Heart left ventricle (tissue), 16 donors: ENCODE measurements at places on chromosomes 1 and 21. TPM values are rescaled to one million over a fixed set of nuclear protein-coding genes. Genes with fewer than 3 reads are reported as not detected.

AIDA gene
- 38.1 TPM for total RNA-seq

HIVEP3 gene
- total RNA-seq: 4.3 TPM

CSMD2 gene
- total RNA-seq: 0.31 TPM

SELE gene
- total RNA-seq: 10.5 TPM

GRCh38 chr21:18298228-18298627, 53.6 kb downstream of the CHODL start:
- no peak for DNase-seq
- H3K4me3 ChIP-seq: no peak overlapping the region
- H3K27ac ChIP-seq: no peak overlapping the region
- no peaks in the 10 kb centered on the region for H3K36me3 ChIP-seq

DNA sequence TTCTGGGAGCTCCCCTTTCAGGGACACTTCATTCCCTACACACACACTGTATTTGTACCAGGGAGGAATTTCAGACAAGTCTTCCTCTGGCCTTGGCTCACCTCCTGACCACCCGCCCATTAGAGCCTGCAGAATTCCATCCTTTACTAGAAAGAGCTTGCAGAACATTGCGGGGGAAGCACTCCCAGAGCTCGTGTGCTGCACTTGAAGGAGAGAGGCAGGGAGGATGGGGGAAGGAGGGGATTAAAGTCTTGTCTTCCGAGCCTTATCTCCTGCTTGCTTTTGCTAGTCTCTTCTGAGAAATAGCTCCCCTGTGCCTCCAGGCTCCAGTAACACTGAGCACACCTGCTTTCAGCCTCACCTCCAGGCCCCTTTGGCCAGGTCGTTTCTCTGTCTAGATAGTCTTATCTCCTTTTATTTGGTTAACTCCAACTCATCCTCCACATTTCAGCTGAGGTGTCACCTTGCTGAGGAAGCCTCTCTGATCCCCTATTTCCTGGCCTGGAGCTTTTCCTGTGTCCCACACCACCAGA, 62.0 kb downstream of the PCNX2 start:
- no peak overlapping the region for H3K27ac ChIP-seq
- no peak overlapping the region for H3K4me3 ChIP-seq
- DNase-seq: no peak
- no peaks in the 10 kb centered on the region for H3K4me1 ChIP-seq

DNA sequence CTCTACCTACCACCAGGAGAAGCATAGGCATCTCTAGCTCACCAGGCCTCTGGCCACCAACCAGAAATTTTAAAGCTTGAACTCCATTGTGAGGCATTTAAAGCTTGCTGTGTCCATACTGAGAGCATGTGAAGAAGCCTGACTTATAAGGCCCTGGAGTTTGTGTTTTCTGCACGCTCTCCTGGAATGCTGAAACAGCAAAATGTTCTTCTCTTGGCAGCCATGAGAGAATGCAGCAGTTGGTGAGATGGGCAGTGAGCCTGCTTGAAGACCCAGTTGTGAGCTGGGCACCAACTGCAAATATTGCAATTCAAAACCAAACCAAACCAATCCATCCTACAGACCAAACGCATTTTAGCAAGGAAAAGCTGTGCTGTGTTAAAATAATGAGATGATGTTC, 170.0 kb upstream of the IVNS1ABP start:
- H3K27me3 ChIP-seq: no peaks in the 10 kb centered on the region
- no peak for DNase-seq
- H3K4me1 ChIP-seq: no peaks in the 10 kb centered on the region

SPATA45 gene
- not detected for total RNA-seq

DNA sequence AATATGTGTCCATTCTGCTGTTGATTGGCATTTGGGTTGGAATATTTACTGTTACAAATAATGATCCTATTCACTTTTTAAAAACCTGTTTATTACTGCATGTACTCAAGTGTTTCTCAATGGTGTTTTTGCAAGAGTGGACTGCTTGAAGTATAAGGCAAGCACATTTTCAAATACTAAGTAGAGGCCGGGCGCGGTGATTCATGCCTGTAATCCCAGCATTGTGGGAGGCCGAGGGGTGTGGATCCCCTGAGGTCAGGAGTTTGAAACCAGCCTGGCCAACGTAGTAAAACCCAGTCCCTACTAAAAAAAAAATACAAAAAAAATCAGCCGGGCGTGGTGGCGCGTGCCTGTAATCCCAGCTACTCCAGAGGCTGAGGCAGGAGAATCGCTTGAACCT, 276.9 kb upstream of the ADGRL4 start:
- no peak overlapping the region for H3K4me3 ChIP-seq
- no peak for DNase-seq
- H3K36me3 ChIP-seq: no peaks in the 10 kb centered on the region

DNA sequence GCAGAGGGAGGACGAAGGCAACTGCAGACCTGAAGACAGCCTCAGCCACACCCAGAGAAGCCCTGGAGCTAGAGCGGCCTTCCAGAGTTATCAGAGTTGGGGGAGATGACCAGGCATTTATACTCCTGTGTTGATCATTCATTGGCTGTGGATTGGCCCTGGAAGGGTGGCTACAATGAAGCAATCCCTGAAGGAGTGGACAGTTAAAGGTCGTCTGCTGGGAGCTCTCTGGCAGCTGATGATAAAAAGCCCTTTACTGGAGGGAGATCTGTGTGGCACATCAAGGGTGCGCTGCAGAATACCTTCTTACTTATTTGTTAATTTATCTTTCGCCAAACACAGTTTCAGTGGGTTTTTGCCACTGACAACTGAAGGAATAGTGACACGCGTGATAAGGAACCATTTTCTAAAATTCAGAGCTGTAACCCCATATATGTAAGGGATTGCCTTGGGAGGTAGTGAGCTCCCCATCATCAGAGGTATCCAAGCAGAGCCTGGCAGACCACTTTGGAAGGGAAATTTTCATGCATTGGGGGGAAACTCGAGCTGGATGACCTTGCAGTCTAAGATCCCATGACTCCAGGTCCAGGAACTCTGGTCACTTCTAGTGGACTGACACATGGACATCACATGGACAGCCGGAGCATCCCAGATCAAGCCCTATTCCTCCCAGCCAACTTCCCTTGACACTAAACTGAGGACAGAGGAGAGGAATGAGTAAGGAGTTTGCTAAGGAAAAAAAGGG, 126.4 kb upstream of the GADD45A start:
- no peaks in the 10 kb centered on the region for H3K27me3 ChIP-seq
- no peak overlapping the region for H3K4me3 ChIP-seq
- no peak overlapping the region for H3K27ac ChIP-seq
- no peaks in the 10 kb centered on the region for H3K36me3 ChIP-seq
- peaks cover 13% of the 10 kb centered on the region for H3K4me1 ChIP-seq

PTGFR gene
- 2.1 TPM for total RNA-seq

NEGR1 gene
- 5.7 TPM for total RNA-seq

- H3K4me3 ChIP-seq: no peak overlapping the region
- no peaks in the 10 kb centered on the region for H3K27me3 ChIP-seq
- no peak overlapping the region for H3K27ac ChIP-seq
- H3K36me3 ChIP-seq: no peaks in the 10 kb centered on the region
- H3K4me1 ChIP-seq: no peaks in the 10 kb centered on the region
- DNase-seq: no peak
Observed at GRCh38 chr1:186059311-186059710, 315.7 kb downstream of the TPR start.

S100A5 gene
- not detected for total RNA-seq

- no peak for DNase-seq
- H3K36me3 ChIP-seq: peaks cover 17% of the 10 kb centered on the region
- H3K27ac ChIP-seq: no peak overlapping the region
- peaks cover 14% of the 10 kb centered on the region for H3K4me1 ChIP-seq
- H3K4me3 ChIP-seq: no peak overlapping the region
Observed at GRCh38 chr1:243267471-243267880, 11.6 kb downstream of the SDCCAG8 start.

TMEM82 gene
- not detected for total RNA-seq

- peaks cover 10% of the 10 kb centered on the region for H3K27me3 ChIP-seq
- no peak for DNase-seq
- no peak overlapping the region for H3K27ac ChIP-seq
- no peaks in the 10 kb centered on the region for H3K36me3 ChIP-seq
Observed at GRCh38 chr1:87182611-87183010, 146.1 kb upstream of the LMO4 start.

DNA sequence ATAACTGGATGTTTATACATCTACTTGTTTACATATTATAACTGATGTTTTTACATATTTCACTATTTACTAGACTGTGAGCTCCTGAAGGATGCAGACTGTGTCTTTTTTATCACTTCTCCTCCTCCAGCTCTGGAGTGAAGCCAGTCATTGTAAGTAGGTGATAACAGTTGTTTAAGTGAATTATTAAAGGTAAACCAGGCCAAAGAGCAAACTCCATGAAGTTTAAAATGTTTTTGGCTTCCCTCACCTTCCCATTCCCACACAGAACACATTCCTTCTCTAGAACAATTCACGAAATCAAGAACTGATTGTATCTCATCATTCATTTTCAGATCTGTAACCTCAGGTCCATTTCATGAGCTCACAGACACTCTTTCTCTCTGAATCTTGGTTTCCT, 98.3 kb downstream of the DAB1 start:
- no peaks in the 10 kb centered on the region for H3K36me3 ChIP-seq
- DNase-seq: no peak
- no peaks in the 10 kb centered on the region for H3K27me3 ChIP-seq
- no peak overlapping the region for H3K4me3 ChIP-seq
- peaks cover 14% of the 10 kb centered on the region for H3K4me1 ChIP-seq

GRCh38 chr1:40789661-40790430, 6.3 kb downstream of the KCNQ4 start:
- H3K27ac ChIP-seq: no peak overlapping the region
- DNase-seq: no peak
- H3K36me3 ChIP-seq: no peaks in the 10 kb centered on the region
- no peaks in the 10 kb centered on the region for H3K4me1 ChIP-seq
- H3K4me3 ChIP-seq: no peak overlapping the region
- no peaks in the 10 kb centered on the region for H3K27me3 ChIP-seq

DNA sequence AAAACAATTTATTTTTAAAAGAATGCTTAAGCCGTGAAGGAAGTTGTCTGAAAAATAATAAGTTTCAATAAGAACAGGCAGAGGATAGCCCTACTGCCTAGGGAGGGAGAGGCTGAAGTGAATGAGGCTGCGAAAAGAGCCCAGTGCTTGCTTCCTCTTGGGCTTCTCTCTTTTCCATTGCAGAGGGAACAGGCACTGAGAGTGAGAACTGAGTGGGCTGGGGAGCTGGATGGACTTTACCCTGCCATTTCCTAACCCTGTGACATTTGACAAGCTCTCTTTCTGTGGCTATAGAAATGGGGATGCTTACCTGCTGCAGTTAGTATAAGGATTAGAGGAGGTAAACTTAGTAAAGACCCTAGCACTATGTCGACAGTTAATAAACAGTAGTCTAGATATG, 30.0 kb downstream of the TENT5C start:
- no peaks in the 10 kb centered on the region for H3K27me3 ChIP-seq
- H3K4me1 ChIP-seq: no peaks in the 10 kb centered on the region
- no peak overlapping the region for H3K27ac ChIP-seq
- no peaks in the 10 kb centered on the region for H3K36me3 ChIP-seq
- no peak overlapping the region for H3K4me3 ChIP-seq
- no peak for DNase-seq

DNA sequence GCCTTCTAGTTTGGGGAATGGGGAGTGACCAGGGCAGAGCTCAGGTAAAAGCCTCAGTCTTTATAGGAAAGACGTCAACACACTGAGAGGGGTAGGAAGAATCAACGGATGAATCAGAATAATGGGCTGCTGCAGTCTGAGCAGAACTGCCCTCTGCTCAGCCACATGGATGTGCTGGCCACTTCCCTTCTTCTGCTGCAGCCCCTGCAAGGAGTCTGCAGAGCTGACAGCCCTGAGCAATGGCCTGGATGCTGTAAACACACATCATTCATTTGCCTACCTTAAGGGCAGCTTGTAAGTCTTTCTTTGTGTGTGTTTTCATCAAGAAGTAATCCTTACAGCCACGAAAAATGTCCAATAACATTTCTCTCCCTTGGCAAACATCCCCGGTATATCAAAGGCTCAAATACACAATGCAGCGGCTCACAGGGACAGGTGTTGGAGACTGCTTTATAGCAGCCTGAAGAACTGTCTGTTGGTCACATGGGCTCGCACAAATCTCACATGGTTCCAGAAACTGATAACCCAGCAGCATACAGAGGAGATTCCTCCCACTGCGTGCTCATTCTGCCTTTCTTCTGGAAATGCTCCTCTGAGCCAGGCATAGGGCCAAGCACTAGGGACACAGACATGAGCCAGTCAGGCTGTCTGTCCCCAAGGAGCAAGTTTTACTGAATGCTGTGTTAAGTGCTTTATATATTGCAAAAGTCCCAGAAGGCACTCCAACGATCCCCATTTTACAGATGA, 110.1 kb downstream of the HMGB4 start:
- no peaks in the 10 kb centered on the region for H3K36me3 ChIP-seq
- no peak overlapping the region for H3K27ac ChIP-seq
- H3K4me3 ChIP-seq: no peak overlapping the region
- DNase-seq: no peak

GRCh38 chr1:117534995-117535467, 70.8 kb upstream of the TENT5C start:
- H3K4me1 ChIP-seq: no peaks in the 10 kb centered on the region
- no peak overlapping the region for H3K27ac ChIP-seq
- no peaks in the 10 kb centered on the region for H3K27me3 ChIP-seq
- no peaks in the 10 kb centered on the region for H3K36me3 ChIP-seq
- no peak for DNase-seq

STUM gene
- total RNA-seq: 0.39 TPM

- no peak overlapping the region for H3K27ac ChIP-seq
- H3K36me3 ChIP-seq: no peaks in the 10 kb centered on the region
- no peaks in the 10 kb centered on the region for H3K27me3 ChIP-seq
- no peak for DNase-seq
- no peaks in the 10 kb centered on the region for H3K4me1 ChIP-seq
Observed at GRCh38 chr1:226129230-226129629, 57.3 kb downstream of the ACBD3 start.

DNA sequence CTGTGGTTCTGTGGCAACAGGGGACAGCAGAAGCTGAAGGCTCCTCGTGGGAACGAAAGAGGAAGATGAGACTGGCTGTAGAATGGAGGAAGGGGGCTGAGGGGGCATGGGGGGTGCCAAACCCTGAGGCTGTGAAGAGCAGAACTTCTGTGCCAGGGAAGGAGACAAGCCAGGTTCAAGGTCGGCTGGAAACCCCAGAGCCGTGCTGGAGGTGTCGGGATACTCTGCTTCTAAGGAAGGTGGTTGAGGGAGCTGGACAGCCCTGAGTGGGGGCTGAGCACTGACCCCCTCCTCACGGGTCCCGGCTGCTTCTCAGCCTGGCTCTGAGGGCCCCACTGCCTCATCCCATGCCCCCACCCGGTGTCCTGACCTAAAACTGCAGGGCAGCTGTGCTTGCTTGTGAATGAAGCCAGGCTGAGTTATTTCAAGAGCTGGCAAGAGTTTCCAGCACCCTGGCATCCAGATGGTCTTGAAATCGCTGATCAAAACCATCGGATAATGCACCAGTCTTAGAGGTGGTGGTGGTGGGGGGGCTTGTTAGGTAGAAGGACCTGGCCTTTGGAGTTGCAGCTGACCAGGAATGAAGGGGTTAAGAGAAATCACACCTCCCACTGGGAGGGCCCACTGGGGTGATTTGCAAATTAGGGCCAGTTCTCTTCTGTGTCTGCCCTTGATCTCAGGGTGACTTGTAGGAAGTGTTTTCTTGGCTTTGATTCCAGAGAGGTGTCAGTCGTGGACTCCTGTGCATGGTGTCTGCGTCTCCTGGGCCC, 218.9 kb upstream of the C1orf174 start:
- H3K27me3 ChIP-seq: no peaks in the 10 kb centered on the region
- H3K27ac ChIP-seq: no peak overlapping the region
- no peak for DNase-seq
- H3K4me3 ChIP-seq: no peak overlapping the region
- no peaks in the 10 kb centered on the region for H3K36me3 ChIP-seq

GRCh38 chr1:171850651-171851350, 9.5 kb downstream of the DNM3 start:
- no peak overlapping the region for H3K4me3 ChIP-seq
- H3K27me3 ChIP-seq: no peaks in the 10 kb centered on the region
- no peak for DNase-seq
- no peaks in the 10 kb centered on the region for H3K4me1 ChIP-seq
